ENCODE measurements at places on chromosomes 3 and 15.

DNA sequence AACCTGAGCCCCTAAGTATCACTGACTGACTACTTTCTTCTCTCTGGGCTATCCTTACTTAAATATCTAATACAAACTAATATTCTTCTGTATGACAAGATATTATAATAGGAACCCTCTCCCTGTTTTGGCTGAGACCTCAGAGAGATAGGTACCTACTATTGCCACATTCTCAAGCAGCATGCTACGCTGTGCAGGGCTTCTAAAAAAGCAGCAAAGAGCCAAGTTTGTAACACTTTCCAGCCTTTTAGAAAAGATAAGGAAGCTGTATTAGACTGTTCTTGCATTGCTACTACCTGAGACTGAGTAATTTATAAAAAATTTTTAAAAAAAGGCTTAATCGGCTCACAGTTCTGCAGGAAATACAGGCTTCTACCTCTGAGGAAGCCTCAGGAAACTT lies 126.8 kb upstream of the ABI3BP start:
- H3K4me3 ChIP-seq, result no peak overlapping the region
- no peaks in the 10 kb centered on the region for H3K36me3 ChIP-seq
- H3K27me3 ChIP-seq, result peaks cover 6% of the 10 kb centered on the region
- no peak overlapping the region for H3K27ac ChIP-seq

DNA sequence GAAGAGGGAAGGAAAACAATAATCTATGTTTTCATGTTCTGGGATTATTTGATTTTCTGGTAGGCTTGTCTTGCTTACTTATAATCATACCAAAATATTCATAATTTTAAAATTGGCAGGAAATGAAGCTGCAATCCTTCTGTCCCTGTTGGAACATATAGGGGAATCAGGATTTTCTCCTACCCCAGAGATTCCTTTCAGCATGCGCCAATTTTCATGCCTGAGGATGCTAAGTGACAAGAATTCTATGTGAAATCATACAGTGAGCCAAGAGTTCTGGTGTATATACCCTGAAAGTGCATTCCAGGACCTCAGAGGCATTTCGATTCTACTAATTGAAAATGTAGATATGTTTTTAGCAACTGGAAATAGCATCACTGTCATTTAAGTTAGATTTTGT lies 9.9 kb upstream of the CADPS start:
- H3K27ac ChIP-seq, result no peak overlapping the region
- no peaks in the 10 kb centered on the region for H3K4me1 ChIP-seq
- no peaks in the 10 kb centered on the region for H3K36me3 ChIP-seq
- no peak overlapping the region for H3K4me3 ChIP-seq
- no peak for DNase-seq
- H3K27me3 ChIP-seq, result no peaks in the 10 kb centered on the region

GRCh38 chr3:148854061-148854460 lies 11.0 kb upstream of the CPA3 start:
- no peaks in the 10 kb centered on the region for H3K4me1 ChIP-seq
- H3K4me3 ChIP-seq, result no peak overlapping the region
- H3K27me3 ChIP-seq, result peaks cover 7% of the 10 kb centered on the region
- no peaks in the 10 kb centered on the region for H3K36me3 ChIP-seq
- no peak for DNase-seq

DNA sequence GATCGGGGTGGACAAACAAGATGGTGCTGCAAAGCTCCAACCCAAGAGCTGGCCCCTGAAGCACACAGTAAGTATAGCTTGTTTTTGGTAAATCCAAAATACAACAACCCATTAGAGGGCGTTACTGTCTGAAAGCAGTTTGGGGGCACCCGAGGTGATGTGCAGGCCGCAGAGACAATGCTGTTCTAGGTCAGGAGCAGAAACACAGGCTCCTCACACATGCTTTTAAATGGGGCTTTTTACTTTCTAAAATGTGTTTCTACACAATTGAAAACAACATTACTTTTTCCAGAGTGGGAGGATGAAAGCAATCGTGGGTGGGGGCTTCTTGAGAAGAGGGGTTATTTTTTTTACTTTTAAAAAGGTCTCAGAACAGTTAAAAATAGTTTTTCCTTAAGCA lies 1029.3 kb upstream of the CFAP20DC start:
- H3K36me3 ChIP-seq, result peaks cover 29% of the 10 kb centered on the region
- peak overlapping the region; percentile 76 for H3K4me3 ChIP-seq
- H3K27me3 ChIP-seq, result peaks cover 2% of the 10 kb centered on the region
- peaks cover 64% of the 10 kb centered on the region for H3K4me1 ChIP-seq

DNA sequence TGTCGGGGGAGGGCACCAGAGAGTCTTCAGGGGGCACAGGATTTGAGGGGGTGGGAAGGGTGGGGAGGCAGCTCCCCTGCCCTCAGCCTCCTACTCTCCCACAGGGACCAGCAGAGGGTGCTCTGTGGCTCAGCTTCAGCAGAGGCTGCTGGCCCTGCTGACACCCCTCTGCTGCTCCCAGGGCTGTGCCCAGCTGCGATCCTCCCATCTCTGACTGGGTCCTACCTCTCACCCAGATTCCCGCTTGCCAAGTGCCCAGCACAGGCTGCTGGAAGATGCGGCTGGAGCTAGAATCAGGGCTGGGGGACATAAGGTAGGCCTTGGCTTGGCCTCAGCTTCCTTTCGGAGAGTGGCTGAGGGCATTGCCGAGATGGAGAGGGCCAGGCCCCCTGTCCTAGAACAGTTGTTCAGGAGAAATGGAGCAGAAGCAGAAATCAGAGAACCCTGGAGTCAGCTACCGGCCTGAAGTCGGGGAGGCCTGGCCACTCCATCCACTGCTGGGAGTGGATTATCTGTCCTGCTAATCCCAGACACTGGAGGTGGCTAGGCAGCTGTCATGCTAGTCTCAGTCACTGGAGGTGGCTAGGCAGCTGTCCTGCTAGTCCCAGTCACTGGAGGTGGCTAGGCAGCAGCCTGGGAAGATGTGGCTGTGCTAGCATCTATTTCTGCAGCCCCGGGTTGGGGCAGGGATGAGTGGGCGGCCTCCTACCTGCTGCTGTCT lies 3.9 kb downstream of the GRM2 start:
- no peak for DNase-seq
- H3K27ac ChIP-seq, result no peak overlapping the region
- no peak overlapping the region for H3K4me3 ChIP-seq

DNA sequence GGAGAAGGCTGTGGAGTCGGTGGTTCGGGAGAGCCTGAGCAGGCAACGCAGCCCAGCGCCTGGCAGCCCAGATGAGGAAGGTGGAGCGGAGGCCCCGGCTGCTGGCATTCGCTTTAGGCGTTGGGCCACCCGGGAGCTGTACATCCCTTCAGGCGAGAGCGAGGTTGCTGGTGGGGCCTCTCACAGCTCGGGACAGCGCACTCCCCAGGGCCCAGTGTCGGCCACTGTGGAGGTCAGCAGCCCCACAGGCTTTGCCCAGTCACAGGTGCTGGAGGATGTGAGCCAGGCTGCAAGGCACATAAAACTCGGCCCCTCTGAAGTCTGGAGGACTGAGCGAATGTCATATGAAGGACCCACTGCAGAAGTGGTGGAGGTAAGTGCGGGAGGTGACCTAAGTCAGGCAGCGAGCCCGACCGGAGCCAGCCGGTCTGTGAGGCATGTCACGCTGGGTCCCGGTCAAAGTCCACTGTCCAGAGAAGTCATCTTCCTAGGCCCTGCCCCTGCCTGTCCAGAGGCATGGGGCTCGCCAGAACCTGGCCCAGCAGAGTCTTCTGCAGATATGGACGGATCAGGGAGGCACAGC lies 26.7 kb downstream of the SYNM start:
- DNase-seq, result no peak
- peaks cover 3% of the 10 kb centered on the region for H3K4me1 ChIP-seq
- no peaks in the 10 kb centered on the region for H3K27me3 ChIP-seq

- H3K36me3 ChIP-seq, result peaks cover 44% of the 10 kb centered on the region
- DNase-seq, result no peak
- H3K27me3 ChIP-seq, result peaks cover 2% of the 10 kb centered on the region
- peak overlapping the region; percentile 96 for H3K4me3 ChIP-seq
- peaks cover 53% of the 10 kb centered on the region for H3K4me1 ChIP-seq
Observed at GRCh38 chr3:11274566-11275142, 2.5 kb downstream of the ATG7 start.

DNA sequence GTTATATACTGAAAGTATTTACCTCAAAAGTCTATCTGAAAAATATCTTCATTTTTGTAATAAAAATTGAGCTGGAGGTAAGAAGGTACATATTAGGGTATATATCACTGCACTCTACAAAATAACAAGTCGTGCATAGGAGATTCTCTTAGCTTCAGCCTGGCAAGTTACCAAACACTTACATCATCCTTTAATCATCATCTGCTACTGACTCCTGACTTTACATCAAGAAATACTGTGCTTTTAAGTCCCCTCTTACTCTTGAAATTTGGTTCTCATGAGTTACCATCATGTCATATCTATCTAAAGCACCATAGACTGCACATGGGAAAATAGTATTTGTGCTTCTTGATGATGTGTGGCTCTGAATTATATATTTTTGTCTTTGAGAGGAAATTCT lies 50.8 kb downstream of the LYSMD4 start:
- no peaks in the 10 kb centered on the region for H3K27me3 ChIP-seq
- no peak overlapping the region for H3K27ac ChIP-seq
- no peak overlapping the region for H3K4me3 ChIP-seq
- DNase-seq, result no peak
- peaks cover 65% of the 10 kb centered on the region for H3K36me3 ChIP-seq

GRCh38 chr3:56459719-56460118 lies 8.5 kb downstream of the ERC2 start:
- H3K4me3 ChIP-seq, result no peak overlapping the region
- DNase-seq, result no peak
- no peak overlapping the region for H3K27ac ChIP-seq
- H3K27me3 ChIP-seq, result peaks cover 18% of the 10 kb centered on the region
- no peaks in the 10 kb centered on the region for H3K4me1 ChIP-seq

DNA sequence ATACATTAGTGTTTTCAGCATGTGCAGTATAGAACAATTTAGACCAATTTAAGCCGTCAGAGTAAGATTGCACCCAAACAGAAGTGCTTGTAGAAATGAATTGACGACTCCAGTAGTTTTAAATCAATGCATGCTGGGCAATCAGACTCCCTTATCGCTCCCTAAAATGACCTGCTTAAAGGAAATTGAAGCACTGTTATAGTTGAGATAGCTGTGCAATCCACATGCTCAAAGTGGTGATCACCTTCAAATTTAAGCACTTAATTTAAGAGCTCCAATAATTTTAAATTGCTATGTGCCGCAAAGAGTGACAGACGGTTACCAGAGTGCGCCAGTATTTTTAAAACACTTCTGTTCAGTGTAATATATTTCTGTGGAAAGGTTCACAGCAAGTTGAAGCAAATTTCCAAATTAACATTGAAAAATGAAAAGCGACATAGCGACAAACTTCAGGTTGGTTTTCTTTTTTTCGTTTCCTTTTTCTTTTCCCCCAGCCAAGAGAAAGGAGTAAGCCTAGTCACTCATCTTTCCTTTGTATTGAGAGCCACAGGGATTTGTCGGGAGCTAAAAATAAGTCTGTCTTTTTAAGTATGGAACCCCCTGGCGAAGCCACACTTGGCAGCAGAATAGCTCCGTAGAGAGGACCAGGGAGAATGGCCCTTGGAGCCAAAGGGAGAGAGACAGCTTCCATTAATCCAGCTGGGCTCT lies 436.4 kb upstream of the RBMS3 start:
- H3K4me3 ChIP-seq, result no peak overlapping the region
- H3K27me3 ChIP-seq, result no peaks in the 10 kb centered on the region
- no peak overlapping the region for H3K27ac ChIP-seq
- H3K4me1 ChIP-seq, result peaks cover 15% of the 10 kb centered on the region
- H3K36me3 ChIP-seq, result no peaks in the 10 kb centered on the region
- no peak for DNase-seq

- H3K27me3 ChIP-seq, result peaks cover 9% of the 10 kb centered on the region
- H3K4me3 ChIP-seq, result no peak overlapping the region
- no peak for DNase-seq
- no peaks in the 10 kb centered on the region for H3K36me3 ChIP-seq
- no peak overlapping the region for H3K27ac ChIP-seq
Observed at GRCh38 chr15:69841113-69841828, 256.4 kb downstream of the TLE3 start.

GRCh38 chr3:141743305-141743704 lies 5.2 kb downstream of the RNF7 start:
- no peak overlapping the region for H3K27ac ChIP-seq
- no peaks in the 10 kb centered on the region for H3K27me3 ChIP-seq
- H3K4me1 ChIP-seq, result peaks cover 26% of the 10 kb centered on the region
- H3K4me3 ChIP-seq, result no peak overlapping the region

DNA sequence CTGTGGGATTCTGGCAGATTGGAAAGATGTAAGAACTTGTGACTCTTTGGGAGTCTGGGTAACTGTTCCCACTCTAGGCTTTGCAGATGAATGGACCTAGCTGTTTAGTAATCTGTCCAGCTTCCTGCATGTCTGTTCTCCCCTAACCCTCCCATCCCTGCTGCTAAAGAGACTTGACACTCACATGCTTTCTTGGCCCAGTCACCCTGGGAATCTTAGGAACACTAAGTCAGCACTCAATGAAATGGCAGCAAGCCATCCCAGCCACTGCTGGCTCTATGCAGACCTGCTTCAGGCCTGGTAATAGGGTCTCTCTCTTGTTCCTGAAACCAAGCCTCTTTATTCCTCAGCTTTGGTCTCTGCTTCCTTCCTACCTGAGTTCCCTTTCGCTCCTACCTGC lies 63.7 kb upstream of the THSD4 start:
- H3K27me3 ChIP-seq, result peaks cover 4% of the 10 kb centered on the region
- DNase-seq, result no peak
- H3K4me3 ChIP-seq, result no peak overlapping the region
- no peaks in the 10 kb centered on the region for H3K36me3 ChIP-seq
- H3K27ac ChIP-seq, result no peak overlapping the region

Measured in activated CD4-positive, alpha-beta T cell treated with anti-CD3 and anti-CD28 coated beads, Interleukin-2, amount 10 ng/mL, durations not matched to agents 24 days and 14 days (primary cell).